RWPE2 (cell line): ENCODE measurements at places on chromosomes 2 and 18.
A peak's percentile ranks its signal among the peaks of the same experiment; 100 is the strongest.

GRCh38 chr2:214401580-214401979, 9.3 kb upstream of the VWC2L start:
- H3K27ac ChIP-seq, result peak overlapping the region; percentile 54
- DNase-seq, result no peak
- no peaks in the 10 kb centered on the region for H3K27me3 ChIP-seq

GRCh38 chr2:12286347-12286746, 430.4 kb upstream of the TRIB2 start:
- no peak overlapping the region for H3K4me3 ChIP-seq
- H3K36me3 ChIP-seq, result no peaks in the 10 kb centered on the region
- no peak for DNase-seq
- H3K4me1 ChIP-seq, result peaks cover 29% of the 10 kb centered on the region
- peak overlapping the region; percentile 77 for H3K27ac ChIP-seq

- no peak overlapping the region for H3K27ac ChIP-seq
- H3K4me1 ChIP-seq, result no peaks in the 10 kb centered on the region
- no peak overlapping the region for H3K4me3 ChIP-seq
- H3K36me3 ChIP-seq, result peaks cover 22% of the 10 kb centered on the region
- no peaks in the 10 kb centered on the region for H3K27me3 ChIP-seq
- no peak for DNase-seq
These were observed 1.5 kb upstream of the GPBAR1 start for GRCh38 chr2:218259099-218259961.

- H3K27me3 ChIP-seq, result no peaks in the 10 kb centered on the region
- no peak overlapping the region for H3K27ac ChIP-seq
- no peak overlapping the region for H3K4me3 ChIP-seq
- no peaks in the 10 kb centered on the region for H3K36me3 ChIP-seq
- DNase-seq, result no peak
These were observed 346.3 kb upstream of the TNP1 start for GRCh38 chr2:217206016-217206725.

GRCh38 chr2:105502625-105503334, 103.9 kb upstream of the FHL2 start:
- no peaks in the 10 kb centered on the region for H3K36me3 ChIP-seq
- DNase-seq, result no peak
- H3K4me1 ChIP-seq, result no peaks in the 10 kb centered on the region
- H3K27me3 ChIP-seq, result no peaks in the 10 kb centered on the region
- no peak overlapping the region for H3K27ac ChIP-seq

DNA sequence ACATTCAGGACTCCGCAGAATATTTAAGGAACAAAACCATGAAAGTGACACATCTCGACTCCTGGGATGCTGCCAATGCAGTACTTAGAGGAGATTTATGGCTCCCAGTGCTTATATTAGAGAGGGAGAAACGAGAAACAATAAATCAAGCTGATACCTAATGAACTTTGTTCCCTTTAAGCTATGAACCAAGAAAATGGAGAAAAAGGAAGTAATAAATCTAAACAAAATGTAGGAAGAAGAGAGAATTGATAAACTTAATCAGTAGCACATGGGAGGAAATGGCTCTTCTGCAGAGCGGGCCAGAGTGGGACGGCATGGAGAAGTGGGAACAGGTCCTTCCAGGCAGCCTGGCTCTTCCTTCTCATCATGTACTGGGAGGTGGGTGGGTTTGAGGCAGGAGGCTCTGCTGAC, 42.7 kb downstream of the NPPC start:
- DNase-seq, result no peak
- H3K4me1 ChIP-seq, result no peaks in the 10 kb centered on the region
- H3K4me3 ChIP-seq, result no peak overlapping the region
- no peaks in the 10 kb centered on the region for H3K36me3 ChIP-seq
- H3K27me3 ChIP-seq, result peaks cover 2% of the 10 kb centered on the region
- no peak overlapping the region for H3K27ac ChIP-seq

- no peak for DNase-seq
- no peaks in the 10 kb centered on the region for H3K27me3 ChIP-seq
- no peaks in the 10 kb centered on the region for H3K36me3 ChIP-seq
- H3K4me1 ChIP-seq, result peaks cover 6% of the 10 kb centered on the region
- H3K27ac ChIP-seq, result no peak overlapping the region
- H3K4me3 ChIP-seq, result no peak overlapping the region
These were observed 30.4 kb downstream of the TRABD2A start for GRCh38 chr2:84850471-84850870.

GRCh38 chr2:86055314-86055713, 50.4 kb downstream of the POLR1A start:
- H3K27me3 ChIP-seq, result no peaks in the 10 kb centered on the region
- H3K4me1 ChIP-seq, result no peaks in the 10 kb centered on the region
- H3K27ac ChIP-seq, result no peak overlapping the region
- H3K4me3 ChIP-seq, result no peak overlapping the region
- DNase-seq, result no peak

DNA sequence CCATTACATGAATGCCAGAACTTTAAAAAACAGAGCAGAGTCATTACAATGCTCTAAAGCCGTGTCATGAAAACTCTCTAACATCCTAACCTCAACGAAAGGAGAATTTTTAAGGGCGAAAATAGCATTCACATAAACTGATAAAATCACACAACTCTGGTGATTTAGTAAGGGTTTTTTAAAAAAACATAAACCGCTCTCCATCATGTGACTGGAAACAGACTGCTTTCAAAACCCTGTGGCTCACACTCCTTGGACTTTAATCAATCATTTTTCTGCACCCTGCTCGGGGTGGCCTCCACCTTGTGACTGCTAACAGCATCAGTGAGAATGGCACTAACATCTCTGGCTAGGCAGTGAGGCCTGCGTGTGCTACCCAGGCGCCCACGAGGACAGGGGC, 12.1 kb downstream of the DOCK10 start:
- H3K27me3 ChIP-seq, result no peaks in the 10 kb centered on the region
- H3K36me3 ChIP-seq, result no peaks in the 10 kb centered on the region
- no peak overlapping the region for H3K27ac ChIP-seq
- DNase-seq, result no peak

- no peak overlapping the region for H3K27ac ChIP-seq
- no peaks in the 10 kb centered on the region for H3K27me3 ChIP-seq
- H3K4me3 ChIP-seq, result no peak overlapping the region
- H3K36me3 ChIP-seq, result no peaks in the 10 kb centered on the region
- no peak for DNase-seq
- H3K4me1 ChIP-seq, result no peaks in the 10 kb centered on the region
These were observed 202.6 kb upstream of the ID2 start for GRCh38 chr2:8479298-8479697.
